ENCODE measurements at places on chromosomes 3 and 15. TPM values are rescaled to one million over a fixed set of nuclear protein-coding genes. Genes with fewer than 3 reads are reported as not detected.

DNA sequence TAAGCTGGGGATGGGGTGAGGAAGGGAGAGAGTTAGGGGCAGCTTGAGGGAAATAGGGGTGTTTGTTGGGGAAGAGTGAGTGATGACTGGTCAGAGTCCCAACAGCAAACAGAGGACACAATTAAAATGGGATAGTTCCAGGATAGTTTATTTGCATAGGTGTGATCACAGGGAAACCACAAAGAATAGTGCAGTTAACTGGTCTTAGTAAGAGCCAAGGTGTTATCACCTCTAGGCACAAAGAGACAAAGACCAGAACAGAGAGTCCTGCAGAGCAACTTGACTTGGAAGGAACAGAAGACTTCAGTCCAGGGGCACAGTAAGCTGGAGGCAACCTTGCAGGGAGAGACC lies 42.1 kb upstream of the DLG1 start:
- H3K27ac ChIP-seq: no peak overlapping the region
- DNase-seq: no peak
- H3K4me3 ChIP-seq: no peak overlapping the region
- H3K27me3 ChIP-seq: no peaks in the 10 kb centered on the region
- no peaks in the 10 kb centered on the region for H3K36me3 ChIP-seq

- H3K27ac ChIP-seq: no peak overlapping the region
- no peaks in the 10 kb centered on the region for H3K27me3 ChIP-seq
- no peaks in the 10 kb centered on the region for H3K36me3 ChIP-seq
- DNase-seq: no peak
- no peak overlapping the region for H3K4me3 ChIP-seq
Measured at GRCh38 chr3:99240700-99241099, 339.2 kb upstream of the DCBLD2 start.

DNA sequence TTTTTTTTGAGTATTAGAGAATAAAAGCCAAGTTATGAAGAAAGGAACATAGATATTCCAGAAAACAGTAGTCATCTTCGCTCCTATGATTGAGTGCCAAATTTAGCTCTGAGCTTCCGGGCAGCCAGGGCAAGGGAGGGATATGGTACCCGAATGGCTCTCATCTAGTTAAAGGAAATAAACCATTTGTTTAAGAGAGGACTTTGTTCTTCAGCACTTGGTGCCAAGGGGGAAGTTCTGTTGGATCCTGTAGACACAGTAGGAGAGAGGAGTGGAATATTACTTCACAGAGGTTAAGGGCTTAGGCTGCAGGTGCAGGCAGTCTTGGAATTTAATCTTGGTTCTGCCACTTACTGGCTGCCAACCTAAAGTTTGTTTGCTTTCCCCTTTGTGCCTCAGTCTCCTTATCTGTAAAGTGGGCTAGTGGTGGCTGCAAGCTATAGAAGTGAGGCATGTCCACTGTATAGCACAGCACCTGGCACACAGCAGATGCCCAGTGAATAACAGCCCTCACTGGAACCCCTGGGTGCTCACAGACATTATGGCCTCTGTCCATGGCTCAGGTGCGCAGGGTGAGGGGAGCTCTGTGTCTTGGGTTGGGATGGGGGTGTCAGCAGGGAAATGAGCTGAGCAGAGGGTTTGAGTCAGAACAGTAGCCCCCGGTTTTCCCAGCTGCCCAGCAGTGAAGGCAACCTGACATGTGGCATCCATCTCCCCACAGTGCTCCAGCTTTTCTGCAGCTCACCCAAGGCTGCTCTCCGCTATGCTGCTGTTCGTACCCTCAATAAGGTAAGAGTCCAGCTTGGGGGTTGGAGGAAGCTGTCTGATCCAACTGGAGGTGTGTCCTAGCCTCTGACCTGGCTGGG lies 10.4 kb downstream of the COPG1 start:
- H3K4me1 ChIP-seq: no peaks in the 10 kb centered on the region
- no peak overlapping the region for H3K4me3 ChIP-seq
- peaks cover 100% of the 10 kb centered on the region for H3K36me3 ChIP-seq
- DNase-seq: peak; percentile 37
- no peak overlapping the region for H3K27ac ChIP-seq

GRCh38 chr3:33061782-33062181 lies 35.2 kb downstream of the GLB1 start:
- no peak overlapping the region for H3K27ac ChIP-seq
- no peak for DNase-seq
- no peaks in the 10 kb centered on the region for H3K27me3 ChIP-seq

DNA sequence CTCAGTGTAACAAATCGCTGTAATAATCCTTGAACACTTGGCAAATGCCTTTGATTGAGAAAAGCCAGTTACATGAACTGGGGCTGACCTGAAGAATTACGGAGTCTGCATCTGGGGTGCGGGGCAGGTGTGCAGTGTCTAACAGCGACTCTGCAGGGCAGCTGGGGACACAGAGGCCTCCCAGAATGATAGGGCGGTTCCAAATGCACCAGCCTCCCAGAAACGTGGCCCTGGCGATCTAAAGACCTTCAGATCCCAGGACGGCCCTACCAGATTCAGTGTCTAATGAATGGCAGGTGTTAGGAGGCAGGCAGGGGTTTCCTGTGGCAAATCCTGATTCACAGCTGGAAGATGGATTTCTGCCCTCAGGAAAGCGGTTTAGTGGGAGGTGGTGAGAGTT lies 100.5 kb upstream of the RGMA start:
- no peaks in the 10 kb centered on the region for H3K4me1 ChIP-seq
- no peak for DNase-seq
- peaks cover 3% of the 10 kb centered on the region for H3K27me3 ChIP-seq
- no peak overlapping the region for H3K4me3 ChIP-seq
- H3K27ac ChIP-seq: no peak overlapping the region

Gene TP63
- total RNA-seq: 1.3 TPM

Gene CD96
- 9.5 TPM for total RNA-seq

Gene PP2D1
- total RNA-seq: not detected
